ENCODE measurements at places on chromosomes 16 and 17.

DNA sequence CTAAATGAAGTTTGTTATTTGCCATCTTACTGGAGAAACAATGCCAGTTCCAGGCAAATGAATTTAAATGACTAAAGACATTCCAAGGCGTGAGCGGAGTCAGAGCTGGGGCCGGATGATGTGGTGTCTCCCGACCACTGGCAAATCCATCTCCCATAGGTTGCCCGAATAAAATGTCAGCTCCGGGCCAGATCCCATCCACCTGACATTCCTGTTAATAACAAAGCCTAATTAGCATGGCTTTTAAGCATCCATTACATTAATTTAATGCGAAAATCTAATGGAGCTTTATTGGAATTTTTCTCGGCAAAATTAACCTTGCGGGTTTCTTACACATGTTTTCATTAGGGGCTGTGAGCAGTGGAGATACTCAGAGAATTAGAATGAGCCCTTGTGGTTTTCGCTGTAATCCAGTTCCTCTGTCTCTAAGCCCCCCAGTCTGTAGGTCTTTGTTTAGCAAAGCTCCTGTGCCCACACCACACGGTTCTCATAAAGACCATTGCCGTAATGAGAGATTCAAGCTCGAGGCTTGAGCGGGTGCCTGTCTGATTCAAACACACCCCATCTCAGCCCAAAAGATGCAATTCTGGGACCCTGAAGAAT is 123.3 kb downstream of the CCT6B start:
- no peak for DNase-seq

- no peak for DNase-seq
These were observed 349.6 kb downstream of the KIF2B start for GRCh38 chr17:54172096-54172984.

GRCh38 chr16:50747207-50747956 is 5.5 kb downstream of the CYLD start:
- no peak for DNase-seq

GRCh38 chr17:29146369-29146972 is 33.7 kb downstream of the MYO18A start:
- DNase-seq: no peak

DNA sequence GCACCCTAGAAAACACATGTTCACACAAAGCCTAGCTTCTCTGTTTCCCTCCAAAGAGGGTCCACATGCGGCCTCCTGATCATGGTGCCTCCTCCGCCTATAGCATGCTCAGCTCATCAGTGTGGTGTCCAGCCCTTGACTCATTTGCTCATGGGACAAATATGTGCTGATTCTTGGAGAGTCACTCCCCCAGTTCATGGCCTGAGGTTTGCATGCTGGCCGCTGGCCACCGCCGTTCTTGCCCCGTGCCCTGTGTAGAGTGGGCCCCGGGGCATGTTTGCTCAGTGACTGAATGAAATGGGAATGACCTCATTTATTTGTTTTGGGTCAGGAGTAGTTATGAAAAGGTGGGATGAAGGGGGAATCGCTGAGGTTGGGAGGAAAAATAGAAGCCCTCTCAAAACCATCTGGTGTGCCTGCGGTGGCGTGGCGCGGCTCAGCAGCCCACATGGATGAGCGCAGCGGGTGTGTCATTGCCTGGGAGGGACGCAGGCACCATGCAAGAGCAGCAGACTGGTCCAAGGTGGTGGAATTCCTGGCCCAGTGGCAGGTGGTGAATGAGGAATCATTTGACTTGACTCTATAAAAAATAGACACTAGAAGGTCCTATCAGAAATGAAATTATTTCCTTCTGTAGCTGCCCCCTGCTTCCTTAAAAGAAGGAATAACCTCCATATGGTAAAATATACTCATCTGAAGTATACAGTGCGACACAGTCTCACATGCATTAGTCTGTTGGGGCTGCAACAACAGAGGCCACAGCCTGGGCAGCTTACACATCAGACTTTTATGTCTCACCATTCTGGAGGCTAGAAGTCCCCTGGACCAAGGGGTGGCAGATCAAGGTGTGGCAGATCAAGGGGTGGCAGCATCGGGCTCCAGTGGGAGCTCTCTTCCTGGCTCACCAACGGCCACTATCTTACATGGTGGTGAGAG is 31.7 kb downstream of the CRISPLD2 start:
- DNase-seq: no peak

GRCh38 chr17:40168262-40168832 is 8.9 kb upstream of the RAPGEFL1 start:
- no peak for DNase-seq

DNA sequence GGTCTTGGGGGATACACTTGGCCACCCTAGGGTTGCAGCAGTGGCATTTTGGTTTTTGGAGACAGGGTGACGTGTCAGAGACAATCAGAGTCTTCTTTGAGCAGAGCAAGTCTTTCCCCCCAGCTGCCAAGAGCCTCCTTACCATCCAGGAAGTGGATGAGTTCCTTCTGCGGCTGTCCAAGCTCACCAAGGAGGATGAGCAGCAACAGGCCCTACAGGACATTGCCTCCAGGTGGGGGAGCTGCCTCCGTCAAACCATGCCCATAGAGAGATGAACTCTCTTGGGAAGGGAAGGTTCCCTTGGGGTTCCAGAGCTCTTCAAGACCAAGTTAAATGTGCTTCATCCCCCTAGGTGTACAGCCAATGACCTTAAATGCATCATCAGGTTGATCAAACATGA is 11.3 kb downstream of the LIG3 start:
- no peak for DNase-seq

DNA sequence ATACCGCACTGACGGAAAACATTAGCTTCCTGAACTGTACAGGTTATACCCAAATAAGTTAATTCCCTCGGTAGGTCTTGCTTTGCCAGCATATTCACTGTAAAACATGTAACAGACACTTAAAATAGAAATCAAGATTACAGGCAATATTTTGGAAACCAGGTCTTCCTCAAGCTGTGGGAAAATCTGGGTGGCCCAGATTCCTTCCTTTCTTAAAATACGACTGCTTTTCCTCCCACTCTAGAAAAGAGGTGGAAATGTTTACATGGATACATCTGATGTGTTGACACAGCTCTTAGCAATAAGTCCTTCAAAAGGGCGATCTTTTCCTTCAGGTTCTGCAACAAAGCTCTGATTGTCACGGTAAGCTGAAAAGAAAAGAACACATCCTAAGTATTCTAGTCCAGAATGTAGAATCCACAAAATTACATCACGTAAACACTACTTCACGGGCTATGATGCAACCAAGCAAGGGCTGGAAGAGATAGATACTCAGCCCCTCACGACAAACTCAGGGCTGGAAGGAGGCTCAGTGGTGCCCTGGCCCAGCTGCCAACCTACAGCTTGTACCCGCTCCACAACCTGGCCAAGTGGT is 18.4 kb downstream of the STX8 start:
- DNase-seq: no peak

DNA sequence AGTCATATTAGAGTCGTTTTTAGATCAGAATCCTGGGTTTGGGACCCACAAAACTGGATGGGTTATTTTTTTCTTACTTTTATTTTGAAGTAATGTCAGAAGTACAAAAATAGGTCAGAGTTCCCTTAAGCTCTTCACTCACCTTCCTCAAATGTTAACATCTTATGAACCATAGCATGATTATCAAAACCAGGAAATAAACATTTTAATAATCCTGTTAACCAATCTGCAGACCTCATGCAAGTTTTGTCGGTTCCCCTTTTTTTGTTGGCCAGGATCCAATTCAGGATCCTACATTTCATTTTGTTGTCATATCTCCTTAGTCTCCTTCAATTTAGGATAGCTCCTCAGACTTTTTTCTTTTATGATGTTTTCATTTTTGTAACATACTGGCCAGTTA is 162.0 kb downstream of the CHD9 start:
- no peak for DNase-seq

DNA sequence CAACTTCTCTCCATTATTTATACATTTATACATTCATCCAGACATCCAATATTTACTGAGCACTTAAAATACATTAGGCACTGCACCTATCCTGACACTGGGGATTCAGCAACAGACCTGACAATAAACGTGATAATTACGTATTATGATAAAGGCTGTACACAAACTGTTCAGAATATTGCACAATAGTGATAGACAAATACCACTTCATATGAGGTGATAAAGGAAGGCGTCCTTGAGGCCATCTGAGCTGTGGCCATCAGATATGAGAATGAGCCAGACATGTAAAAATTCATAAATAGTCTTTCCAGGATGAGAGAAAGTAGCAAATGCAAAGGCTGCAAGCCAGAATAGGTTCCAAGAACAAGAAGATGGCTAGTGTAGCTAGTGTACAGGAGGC is 8.6 kb downstream of the USP32 start:
- DNase-seq: no peak
